Epithelial cell of proximal tubule (primary cell): ENCODE measurements at places on chromosomes 12 and 14. TPM values are rescaled to one million over a fixed set of nuclear protein-coding genes. Genes with fewer than 3 reads are reported as not detected.

Gene CLEC9A
- total RNA-seq = not detected in 2 replicates

Gene OR4E2
- not detected in 2 replicates for total RNA-seq

DNA sequence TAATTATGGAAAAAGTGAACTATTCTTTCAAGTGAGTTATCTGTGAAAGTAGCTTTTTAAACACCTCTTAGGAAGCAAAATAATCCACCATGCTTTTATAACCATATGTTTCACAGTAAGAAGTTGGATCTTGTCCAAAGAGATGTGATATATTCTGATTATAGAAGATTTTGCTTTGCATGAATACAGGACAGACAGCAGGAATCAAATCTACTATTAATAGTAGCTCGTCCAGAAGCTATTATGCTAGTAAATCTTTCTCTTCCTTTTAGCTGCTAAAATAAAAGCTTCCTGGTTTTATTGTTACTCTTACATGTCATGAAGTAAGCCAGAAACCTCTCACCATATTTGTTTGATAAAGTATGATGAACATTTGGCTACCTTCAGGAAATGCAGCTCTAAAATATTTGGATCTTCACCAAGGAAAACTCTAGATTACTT is 257.0 kb downstream of the IPO8 start:
- DNase-seq = no peak

GRCh38 chr14:61478971-61479473 is 157.6 kb downstream of the PRKCH start:
- no peak for DNase-seq

GRCh38 chr12:131380965-131381705 is 329.8 kb upstream of the SFSWAP start:
- no peak for DNase-seq
